NCI-H2171 treated with DMSO at 0.1 percent for 48 hours (cell line): ENCODE measurements at places on chromosomes 2 and 18.

- no peak for DNase-seq
These were observed 220.5 kb downstream of the CYP26B1 start for GRCh38 chr2:71926876-71927756.

DNA sequence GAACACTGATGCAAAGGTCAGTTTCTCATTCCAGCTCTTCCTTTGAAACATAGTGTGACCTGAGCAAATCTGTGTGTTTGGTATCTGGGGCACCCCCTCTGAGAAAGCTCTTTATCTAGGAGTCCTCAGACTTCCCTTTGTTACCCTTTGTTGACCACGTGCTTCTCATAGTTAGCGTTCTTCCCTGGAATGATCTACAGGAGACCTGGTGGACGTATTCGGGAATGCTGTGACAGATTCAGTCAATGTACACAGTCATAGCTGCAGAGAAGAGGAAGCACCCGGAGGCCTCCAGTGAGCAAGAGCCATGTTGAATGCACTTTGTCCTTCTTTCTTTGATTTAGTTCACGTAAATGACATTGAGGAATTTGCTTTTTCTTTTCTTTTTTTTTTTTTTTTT lies 10.7 kb upstream of the CHMP1B start:
- DNase-seq: no peak

DNA sequence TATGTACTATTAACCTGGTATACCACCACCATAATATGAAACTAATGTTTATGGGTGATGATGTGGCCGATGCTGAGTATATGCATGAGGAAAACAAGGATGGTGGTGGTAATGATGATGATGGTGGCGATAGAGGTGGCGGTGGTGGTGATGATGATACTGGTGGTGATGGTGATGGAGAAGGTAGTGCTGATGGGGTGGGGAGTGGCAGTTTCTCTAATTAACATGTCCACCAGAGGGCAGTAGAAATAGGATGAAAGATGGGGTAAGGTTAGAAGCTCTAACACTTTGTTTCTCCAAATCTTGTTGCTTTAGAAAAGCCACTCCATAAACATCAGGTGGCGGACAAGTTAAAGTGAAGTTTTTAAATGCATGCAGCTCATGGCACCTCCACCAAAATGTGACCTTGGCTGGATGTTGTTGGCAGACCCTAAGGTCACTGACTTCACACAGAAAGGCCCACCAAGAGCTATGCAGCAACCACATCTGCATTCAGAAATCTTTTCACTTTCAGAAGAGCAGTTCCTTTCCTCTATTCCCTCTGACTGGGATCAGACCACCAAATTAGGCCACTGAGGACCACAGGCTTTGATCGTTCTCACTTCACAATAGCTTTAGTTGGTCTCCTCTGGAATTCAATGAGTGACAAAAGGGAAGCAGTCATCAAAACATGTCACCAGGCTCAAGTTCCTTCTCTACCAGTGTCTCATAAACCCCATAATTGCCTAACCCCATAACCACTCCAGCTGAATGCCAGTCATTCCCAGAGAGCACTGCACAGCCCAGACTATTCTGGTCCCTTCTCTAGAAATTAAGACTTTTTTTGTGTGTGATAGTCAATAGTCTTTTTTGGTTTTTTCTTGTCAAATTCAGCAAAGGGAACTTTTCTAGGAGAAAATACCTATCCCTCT lies 7.5 kb upstream of the BCL11A start:
- DNase-seq: peak; percentile 38

DNA sequence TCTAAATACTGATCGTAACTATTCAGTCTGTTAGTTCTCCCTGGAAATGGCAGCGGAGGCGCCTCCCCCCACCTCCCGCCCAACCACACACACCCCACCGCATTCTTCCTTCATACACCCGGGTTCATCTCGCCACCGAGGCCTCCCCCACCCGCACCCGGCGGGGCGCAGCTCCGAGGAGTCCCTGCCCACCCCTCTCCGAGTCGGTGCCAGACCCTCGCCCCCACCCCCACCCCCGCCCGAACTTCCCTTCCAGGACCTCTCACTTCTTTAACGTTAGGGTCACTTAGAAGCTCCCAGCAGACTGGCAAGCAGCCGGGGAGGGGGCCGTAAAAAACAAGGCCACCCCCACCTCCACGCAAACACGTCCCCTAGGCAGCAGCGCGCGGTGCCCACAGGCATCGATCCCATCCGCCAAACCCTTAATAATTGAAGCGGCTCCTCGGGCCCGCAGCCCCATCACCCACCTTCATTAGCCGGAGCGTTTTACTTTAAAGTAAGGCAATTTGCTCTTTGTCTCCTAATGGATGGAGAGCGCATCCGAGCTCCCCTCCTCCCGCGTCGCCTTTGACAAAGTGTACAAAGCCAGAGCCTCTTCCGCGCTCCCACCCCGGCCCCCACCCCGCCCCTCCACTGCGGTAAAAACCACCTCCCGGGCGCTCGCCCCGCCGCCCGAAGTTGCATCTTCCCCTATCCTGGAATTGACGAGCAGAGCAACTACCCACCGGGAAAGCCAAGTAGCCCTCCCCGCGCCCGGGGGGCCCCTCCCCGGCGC lies 624 bp downstream of the ZNF516 start:
- DNase-seq: peak; percentile 44
